ENCODE measurements at places on chromosomes 3 and 15.

DNA sequence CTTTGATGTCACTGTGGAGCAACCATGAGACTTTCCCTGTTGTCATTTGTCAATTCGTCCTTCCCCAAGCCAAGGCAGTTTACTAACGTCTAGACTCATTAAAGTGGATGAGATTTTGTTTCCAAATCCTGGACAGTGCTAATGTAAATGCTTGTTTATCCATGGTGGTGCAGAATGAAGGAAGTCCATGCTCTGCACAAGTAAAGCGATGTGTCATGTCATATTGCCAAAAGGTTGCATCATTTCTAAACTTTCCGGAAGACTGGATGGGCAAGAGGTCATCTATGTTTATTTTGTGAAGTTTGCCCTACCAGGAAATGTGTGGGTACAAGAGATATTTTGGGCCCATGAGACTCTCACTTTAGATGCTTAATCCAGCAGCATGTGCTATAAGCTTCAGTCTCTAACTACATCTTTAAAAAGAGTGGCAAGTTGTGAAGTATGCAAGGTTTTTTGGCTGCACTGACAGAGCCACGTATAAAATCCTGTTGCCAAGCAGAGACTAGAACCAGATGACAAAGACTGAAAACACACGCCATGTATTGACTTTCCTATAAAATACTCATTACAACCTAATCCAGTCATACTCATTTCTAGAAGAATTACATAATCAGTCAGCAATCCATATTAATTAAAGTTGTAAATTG lies 72.1 kb upstream of the FNDC3B start:
- DNase-seq: no peak

- DNase-seq: no peak
Measured at GRCh38 chr3:77648664-77649063, 608.8 kb downstream of the ROBO2 start.

GRCh38 chr3:14231145-14231990 lies 52.8 kb downstream of the LSM3 start:
- no peak for DNase-seq

GRCh38 chr15:73389539-73389938 lies 20.8 kb upstream of the HCN4 start:
- DNase-seq: no peak

DNA sequence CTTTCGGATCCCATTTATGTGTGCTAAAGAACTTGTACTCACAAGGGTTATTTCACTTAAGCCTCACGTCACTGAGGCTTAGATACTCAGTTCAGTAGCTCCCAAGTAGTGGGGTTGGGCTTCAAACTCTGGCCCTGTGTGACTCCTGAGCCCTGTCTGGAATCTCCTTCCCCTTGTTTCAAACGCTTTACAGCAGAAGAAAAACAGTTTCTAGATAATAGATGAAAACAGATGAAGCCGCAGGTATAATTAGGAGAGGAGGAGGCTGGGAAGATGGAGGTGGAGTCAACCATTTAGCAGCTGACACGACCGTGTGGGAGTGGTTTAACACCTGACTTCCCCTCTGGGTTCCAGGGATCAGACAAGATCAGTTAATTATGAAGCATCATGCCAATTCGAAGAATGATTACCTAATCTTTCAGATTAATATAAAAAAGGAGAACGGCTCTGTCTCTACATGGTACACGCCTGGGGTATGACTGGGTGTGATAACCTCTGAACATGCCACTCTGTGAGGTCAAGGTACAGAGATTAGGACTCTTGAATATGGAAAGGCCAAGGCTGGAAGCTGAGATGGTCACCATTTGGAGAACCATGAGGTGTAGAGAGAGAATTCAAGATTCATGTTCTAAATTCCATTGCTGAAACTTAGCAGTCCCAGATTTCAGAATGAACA lies 31.1 kb downstream of the TPM1 start:
- no peak for DNase-seq

DNA sequence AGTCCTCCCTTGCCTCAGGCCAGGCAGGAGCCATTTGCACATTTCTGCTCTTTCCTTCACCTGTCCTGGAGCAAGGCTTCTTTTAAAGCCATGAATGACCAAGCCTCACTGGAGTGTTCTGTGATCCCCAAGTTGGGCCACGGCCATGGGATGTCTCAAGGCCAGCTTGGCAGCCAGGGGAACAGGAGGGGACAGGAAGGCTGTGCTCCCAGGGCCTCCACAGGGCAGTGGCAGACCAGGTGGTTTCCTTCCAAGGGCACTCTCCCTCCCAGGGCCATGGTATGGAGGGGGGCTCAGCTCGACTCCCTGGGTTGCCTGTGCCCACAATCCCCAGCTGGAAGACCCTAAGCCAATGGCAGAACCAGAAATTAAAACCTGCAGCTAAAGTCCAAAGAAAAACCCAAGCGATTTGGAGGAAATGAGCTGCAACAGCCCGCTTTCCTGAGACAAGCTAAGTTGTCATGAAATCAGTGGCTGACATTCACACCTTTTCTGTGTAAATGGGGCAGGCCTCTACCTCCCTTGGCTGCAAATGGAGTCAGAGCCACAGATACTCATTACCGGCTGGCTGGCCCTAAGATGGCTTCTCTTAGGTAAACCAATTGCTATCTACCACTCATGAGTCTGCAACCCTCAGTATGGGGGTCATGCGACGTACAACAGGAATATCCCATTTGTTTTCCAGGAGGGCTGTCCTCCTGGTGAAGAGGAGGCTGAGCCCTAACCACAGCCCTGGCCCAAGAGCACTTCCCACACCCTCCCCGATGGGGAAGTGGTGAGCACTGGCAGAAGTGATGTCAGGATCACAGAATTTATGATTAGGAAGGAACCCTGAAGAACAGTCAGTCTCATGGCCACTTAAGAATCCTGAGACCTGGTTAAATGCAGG lies 83.3 kb downstream of the SNRK start:
- no peak for DNase-seq

GRCh38 chr15:71654042-71654719 lies 156.2 kb upstream of the NR2E3 start:
- no peak for DNase-seq

DNA sequence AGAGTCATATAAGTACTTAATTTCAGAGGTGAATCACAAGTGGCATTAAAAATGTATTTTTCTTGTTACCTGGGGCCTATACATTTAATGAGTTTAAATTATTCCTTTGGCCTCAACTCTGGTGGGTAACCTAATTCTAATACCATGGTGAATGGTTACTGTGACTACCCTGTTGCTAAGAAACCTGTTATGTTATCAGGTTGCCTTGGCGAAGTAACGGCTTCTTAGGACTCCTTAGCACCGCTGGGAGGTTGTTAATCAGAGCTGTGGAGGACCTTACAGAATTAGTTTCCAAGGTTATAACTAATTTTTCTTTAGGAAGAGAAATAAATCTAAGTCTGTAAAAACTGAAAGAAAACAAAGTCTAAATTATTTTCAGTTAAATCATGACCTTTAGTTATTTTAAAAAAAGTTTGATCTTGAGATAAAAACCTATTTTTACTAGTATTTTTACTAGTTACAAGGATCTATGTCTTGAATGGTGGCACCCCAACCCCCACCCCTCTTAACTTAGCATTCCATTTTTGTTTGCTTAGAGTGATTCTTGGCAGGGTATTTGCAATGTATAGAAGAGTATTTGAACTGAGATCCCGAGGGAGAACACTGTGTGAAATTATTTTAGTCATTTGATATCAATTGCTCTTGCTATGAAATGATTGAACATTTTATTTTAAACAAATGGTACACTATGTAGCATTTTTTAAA lies 155.5 kb downstream of the FNDC3B start:
- DNase-seq: no peak

DNA sequence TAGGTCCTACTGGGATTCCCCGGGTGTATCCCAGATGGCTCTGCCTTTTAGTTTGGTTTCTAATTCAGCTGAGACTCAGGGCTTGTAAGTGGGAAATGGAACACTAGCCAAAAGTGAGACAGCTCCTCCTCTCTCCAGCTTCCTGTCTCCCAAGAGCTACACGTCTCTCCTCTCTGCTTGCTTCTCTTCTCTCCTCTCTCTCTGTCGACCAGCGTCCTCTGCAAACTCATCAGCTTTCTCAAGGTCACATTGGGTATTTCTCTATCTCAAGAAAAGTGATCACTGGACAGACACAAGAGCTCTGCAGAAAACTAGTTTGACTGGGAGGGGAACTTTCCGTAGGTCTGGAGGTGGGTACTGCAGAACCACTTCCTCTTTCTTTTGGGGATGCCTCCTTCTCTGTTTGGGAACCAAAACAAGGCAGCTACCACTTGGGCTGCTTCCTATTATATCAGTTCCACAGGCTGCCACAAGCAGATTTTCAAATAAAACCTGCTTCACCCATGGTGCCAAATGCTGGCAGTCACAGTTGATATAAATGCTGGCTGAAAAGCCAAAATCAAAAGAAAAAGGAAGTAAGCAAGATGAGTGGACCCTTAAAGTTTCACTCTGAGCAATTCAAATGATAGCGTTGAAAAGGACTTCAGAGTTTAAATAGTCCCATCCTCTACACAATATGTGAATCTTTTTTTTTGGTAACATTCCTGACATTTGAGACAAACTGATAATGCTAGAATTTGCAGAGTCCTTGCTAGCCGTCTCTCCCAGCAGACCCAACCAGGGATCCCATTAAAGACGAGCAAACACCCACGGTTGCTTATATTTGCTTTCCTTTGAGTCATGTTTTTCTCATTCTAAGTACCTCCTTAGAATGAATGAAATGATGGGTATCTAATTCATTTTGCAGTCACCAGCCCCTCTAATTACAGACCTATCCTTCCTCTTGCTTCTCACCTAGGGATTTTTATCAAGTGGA lies 7.2 kb upstream of the DYNC1LI1 start:
- no peak for DNase-seq

GRCh38 chr3:16357186-16358121 lies 92.4 kb downstream of the OXNAD1 start:
- no peak for DNase-seq

DNA sequence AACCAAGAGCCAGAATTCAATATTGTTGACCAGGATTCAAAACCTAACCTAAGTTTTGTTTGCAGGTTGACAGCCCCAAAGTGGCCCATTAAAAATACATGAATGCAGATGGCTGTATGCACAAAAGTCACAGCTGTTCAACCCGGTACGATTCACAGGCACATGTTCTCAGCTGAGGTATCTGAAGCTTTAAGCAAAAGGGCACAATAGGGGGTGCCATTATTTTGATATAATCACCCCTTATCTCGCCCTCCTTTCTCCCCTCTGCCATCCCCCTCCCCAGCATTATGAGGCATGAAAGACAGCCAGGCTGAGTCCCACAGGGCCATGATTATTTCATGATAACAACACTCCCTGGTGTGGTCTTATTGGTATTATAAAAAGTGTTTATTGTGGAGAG lies 264.9 kb downstream of the EBLN2 start:
- no peak for DNase-seq

DNA sequence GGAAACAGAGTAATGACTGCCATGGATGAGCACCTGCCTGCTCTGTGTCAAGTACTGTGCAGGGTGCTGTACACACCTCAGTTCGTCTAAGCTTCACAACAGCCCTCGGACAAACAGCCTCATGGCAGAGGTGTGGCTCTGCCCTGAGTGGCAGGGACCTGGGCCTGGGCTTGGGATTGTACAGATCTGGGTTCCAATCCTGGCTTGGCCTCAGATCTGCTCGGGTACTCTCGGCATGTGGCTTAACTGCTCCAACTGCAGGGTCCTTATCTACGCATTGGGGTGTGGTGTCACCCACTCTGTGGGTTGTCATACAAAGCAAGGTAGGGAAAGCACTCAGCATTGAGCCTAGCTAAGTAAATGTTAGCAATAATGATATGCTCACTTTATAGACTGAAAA lies 46.6 kb upstream of the SEC13 start:
- no peak for DNase-seq

- DNase-seq: no peak
Measured at GRCh38 chr3:63051920-63052319, 176.7 kb upstream of the CADPS start.
